ENCODE measurements at places on chromosomes 12 and 14. TPM values are rescaled to one million over a fixed set of nuclear protein-coding genes. Genes with fewer than 3 reads are reported as not detected.

LRTM2 gene
- not detected for total RNA-seq

DNA sequence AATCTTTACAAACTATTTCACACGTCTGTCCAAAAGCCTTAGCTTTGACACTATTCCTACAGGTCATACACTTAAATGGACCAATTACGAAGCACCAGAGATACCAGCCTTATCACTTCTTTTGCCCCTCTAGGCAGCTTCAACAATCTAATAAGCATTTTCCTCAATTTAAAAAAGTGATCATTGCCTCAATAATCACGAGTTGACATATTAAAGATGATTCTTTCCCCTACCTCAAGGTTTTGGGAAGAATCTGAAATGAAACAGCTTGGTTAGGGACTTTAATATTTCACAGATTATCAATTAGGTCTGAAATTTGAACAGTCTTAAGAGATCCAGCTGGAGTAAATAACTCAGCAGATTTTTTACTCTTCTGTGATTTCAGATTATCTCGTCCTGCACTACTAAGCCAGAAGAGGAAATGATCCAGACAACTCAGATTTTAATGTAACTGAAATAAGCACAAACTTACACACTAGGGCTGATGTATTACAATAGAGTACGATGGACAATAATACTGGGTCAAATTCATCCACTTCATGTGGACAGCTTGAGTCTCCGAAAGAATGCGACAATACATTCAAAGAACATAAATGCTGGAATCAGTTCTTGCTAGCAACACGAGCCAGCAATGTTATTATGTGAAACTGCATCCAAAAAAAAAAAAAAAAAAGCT lies 15.9 kb downstream of the UBE2N start:
- no peaks in the 10 kb centered on the region for H3K27me3 ChIP-seq
- H3K27ac ChIP-seq = no peak overlapping the region
- H3K4me3 ChIP-seq = no peak overlapping the region
- H3K4me1 ChIP-seq = peaks cover 9% of the 10 kb centered on the region

DNA sequence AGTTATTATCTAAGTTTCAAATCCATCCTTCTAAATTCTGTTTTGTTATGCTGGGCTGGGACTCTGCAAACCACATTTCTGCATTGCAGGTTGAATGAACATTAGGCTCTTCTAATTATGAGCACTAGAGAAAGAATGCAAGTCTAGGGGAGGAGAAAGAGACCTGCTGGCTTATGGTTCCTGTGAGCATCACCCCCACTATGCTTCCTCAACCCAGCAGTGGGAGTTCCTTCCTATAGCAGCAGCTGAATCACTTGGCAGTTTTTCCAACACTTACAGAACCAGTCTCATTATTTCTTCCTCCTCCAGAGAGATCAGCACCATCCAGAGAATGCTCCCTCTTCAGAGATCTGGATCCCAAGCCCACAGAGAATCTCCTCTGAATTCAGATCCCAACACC lies 297.7 kb upstream of the CLEC14A start:
- peak; percentile 91 for DNase-seq
- H3K4me1 ChIP-seq = no peaks in the 10 kb centered on the region
- H3K36me3 ChIP-seq = no peaks in the 10 kb centered on the region
- H3K27me3 ChIP-seq = no peaks in the 10 kb centered on the region

TTC9 gene
- total RNA-seq = 1.3 TPM

- H3K27me3 ChIP-seq = no peaks in the 10 kb centered on the region
- H3K4me3 ChIP-seq = no peak overlapping the region
- peak; percentile 9 for DNase-seq
Measured at GRCh38 chr14:80669426-80669825, 272.1 kb downstream of the CEP128 start.

All from fibroblast of lung (primary cell).